ENCODE measurements at places on chromosomes 2 and 18.

GRCh38 chr2:233064530-233065199, 4.5 kb downstream of the INPP5D start:
- no peak for DNase-seq

DNA sequence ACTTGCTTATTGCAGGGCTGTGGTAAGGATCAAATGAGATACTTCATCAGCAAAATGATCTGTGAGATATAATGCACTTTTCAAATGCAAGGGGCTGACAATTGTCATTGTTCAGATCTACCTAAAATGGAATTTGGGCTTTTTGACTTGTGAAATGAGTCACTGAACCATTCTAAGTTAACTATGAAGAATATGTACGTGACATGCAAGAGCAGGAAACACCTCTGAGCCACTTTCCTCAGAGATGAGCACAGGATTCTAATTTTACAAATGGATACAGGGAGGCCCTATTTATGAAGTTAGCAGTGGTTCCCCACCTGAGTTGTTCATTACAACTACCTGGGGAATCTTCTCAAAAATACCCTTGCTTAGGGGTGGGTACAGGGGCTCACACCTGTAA, 26.7 kb downstream of the CTLA4 start:
- no peak for DNase-seq

GRCh38 chr2:85053802-85054201, 79.4 kb upstream of the TCF7L1 start:
- DNase-seq: no peak

DNA sequence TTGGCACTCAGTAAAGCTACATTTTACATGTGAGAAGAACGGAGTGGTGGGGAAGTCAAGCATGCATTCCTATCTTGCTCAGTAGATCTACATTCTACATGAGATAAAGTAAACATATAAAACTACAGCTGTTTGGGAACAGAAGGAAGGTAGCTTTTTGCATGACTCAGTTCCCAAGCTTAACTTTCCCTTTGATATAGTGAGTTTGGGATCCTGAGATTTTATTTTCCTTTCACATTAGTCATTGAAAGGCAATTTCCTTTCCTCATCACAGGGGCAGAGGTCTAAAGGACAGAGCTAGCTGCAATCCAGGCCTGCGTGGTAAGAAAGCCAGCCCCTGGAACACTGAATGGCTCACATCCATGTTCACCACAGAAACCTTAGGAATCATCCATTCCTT, 257.2 kb downstream of the SRBD1 start:
- DNase-seq: no peak

DNA sequence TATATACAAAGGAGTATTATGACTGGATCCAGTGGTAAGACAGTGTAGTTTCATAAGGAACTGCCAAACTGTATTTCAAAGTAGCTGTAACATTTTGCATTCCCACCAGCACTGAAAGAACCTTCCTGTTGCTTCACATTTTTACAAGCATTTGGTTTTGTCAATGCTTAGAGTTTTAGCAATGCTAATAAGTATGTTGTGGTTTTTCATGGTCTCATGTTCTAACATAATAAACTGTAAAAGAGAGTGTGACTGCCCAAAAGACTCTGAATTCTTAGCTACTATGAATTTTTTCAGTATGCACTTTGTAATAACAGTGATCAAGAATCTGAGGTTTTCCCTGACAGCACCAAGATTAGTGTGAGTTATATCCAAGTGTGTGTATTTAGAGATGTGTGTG, 604.2 kb downstream of the XIRP2 start:
- no peak for DNase-seq

DNA sequence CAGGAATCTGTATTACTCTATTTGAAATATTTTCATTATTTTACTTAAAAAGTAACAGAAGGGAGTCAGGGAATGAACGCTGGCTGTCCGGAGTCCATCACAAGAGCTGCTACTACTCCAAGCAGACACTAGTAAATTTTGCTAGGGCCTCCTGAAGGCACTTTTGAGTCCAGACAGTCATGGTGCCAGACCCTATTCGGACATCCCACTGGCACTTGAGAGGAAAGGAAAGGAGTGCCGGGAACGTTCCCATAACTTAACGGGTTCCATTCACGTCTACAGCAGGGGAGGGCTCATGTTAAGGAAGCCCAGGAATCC, 563 bp upstream of the GMCL1 start:
- no peak for DNase-seq

- no peak for DNase-seq
Measured at GRCh38 chr2:162113088-162113775, 38.8 kb downstream of the GCG start.

- no peak for DNase-seq
Measured at GRCh38 chr2:39497082-39497801, 60.2 kb upstream of the MAP4K3 start.

DNA sequence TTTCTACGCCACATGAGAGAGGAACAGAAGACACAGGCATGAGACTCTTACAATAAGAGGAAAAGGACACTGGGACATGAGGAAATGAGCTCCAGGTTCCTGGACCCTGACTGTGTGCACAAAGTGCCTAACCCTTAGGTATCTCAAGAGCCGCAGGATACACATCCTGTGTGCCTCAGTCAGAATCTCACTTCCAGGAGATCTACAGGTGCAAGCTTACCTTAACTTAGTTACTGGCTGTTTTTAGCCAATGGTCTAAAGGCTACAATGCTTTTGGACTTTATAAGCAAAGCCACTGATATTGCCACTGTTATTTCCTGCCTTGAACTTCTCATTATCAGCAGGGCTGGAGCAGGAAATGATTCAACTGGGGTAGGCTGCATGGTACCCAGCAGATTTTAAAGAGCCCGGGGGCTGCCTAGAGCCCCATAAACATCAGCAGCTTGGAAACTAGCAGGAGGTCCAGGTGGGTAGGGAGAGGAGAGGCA, 254.4 kb downstream of the ZNF521 start:
- DNase-seq: no peak

DNA sequence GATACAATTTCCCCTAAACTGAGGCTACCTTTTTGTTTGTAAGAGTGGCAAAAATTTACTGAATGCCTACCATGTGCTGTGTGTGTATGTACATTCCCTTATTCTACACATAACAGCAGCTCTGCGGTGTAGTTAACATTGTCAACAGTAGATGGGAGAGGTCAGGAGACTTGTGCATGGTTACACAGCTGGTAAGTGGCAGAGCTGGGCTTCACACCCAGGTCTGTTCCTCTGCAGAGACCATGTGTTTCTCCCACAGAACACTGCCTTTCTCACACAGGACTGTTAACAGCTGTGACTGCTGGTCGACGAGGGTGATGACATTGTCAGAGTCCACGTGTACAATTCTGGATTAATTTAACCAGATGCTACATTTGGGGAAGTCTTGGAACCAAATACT, 49.1 kb downstream of the EML6 start:
- no peak for DNase-seq

- DNase-seq: no peak
Measured at GRCh38 chr18:42426496-42427015, 471.5 kb downstream of the PIK3C3 start.

GRCh38 chr2:65913813-65914212, 481.4 kb upstream of the SPRED2 start:
- no peak for DNase-seq

GRCh38 chr2:212037062-212037461, 501.5 kb downstream of the ERBB4 start:
- no peak for DNase-seq

GRCh38 chr2:72757177-72757775, 68.6 kb downstream of the EXOC6B start:
- DNase-seq: no peak

GRCh38 chr2:139864821-139865302, 1084.7 kb upstream of the NXPH2 start:
- no peak for DNase-seq

DNA sequence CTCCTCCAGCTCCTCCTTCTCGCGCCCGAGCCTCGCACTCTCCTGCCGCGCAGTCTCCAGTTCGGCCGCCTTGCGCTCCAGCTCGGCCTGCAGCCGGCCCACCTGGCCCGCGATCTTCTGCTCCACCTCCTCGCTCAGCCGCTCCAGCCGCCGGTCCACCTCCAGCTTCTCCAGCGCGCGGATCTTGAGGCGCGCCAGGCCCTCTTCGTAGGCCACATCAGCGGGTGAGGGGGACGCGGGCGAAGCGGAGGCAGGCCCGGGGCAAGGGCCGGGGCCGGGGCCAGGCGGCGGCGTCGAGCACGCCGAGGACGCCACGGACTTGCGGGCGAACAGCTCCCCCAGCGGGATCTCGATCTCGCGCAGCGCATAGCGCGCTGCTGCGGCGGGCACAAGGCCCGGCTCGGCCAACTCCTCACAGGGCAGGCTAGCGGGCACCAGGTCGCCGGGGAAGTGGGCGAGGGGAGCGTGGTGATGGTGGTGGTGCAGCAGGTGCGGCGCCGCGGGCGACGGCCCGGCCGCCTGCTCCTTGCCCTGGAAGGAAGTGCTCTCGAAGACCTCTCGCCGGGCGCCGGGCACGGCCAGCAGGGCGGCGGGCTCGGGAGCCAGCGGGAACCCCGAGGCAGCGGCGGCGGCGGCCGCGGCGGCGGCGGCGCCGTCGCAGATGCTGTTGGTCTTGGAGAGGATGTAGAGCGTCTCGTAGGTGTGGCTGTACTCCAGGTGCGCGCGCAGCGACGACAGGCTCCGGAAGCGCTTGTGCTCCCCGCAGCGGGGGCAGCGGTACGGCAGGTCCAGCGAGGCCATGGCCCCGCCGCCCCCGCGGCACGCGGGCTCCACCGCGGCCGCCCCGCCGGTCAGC, 15.2 kb downstream of the FBXO41 start:
- DNase-seq: no peak

DNA sequence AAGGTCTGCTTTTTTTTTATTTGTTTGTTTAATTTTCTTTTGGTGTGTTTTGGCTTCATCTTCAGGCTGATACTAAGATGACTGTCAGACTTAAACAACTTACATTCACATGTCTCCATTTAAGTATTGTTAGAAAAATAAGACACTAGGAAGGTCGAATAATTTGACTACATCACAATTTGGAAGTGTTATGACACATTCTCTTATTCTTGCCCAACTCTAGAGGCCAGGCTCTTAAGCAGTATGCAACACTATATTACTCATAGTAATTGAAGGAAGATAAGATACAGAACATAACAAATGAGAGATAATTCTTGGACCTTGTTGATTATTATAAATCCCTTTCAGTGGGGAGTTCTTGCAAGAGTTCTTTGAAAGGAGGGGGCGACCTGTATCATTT, 295.3 kb upstream of the COL3A1 start:
- no peak for DNase-seq

DNA sequence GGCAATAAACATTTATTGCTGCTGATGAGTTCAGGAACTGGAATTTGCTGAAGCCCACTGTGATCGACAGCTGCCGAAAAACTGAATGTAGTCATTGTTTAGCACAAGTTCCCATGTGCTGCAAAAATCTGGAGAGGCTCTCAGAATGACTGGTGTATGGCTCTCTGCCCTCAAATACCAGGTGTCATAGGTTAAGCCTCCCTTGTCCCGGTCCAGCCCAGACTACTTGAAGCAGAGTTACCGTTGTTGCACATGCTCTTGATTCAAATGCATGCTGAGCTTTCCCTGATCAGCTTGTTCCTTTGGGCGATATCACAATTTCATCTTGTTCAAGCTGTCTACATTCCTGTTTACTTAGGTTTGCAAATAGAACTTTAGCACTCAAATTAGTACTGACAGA, 625.2 kb downstream of the CPS1 start:
- DNase-seq: no peak

GRCh38 chr18:5732318-5732717, 163.0 kb downstream of the TMEM200C start:
- no peak for DNase-seq

DNA sequence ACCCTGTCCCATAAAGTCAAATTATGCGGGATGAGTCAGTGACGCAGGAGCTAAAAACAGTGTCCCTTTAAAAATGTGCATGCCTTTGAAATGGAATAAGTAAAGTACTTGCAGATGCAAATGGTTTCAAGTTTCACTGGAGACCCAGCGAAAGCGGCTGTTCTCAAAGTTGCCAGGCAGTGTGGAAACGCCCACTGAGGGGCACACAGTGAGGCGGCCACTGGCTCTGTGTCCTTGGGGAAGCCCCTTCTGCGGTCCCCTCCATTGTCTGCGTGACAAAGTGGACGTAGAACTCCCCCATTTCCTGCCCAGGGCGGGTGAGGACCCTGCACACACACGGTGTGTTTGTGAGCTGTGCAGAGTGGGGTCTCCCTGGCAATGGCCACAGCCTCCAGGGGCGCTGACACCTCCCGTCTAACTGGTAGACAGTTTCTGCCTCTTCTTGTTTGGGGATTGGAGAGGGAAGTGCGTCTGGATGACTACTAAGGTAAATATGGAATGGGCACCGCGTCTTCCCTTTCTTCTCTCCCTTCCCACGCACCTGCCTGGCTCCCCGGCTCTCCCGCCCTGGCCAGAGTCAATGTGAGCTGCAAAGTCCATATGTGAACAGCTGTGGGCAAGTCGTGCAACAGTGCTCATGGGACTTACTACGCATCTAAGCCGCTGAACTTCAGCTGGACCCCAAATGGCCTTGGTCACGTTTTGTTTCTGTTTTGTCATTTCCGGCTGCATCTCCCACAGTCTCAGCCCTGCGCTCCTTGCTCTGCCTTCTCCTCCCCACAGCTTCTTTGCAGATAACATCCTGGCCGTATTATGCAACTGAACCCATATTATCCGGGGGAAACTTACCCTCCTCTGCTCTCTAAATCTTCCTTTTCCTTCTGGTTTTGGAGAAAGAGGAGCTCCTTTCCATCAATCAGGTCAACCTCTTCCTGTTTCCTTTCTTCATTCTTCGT, 33.7 kb upstream of the ZNF516 start:
- no peak for DNase-seq

GRCh38 chr2:152106464-152106863, 7.6 kb upstream of the CACNB4 start:
- DNase-seq: no peak

GRCh38 chr2:208415255-208415654, 8.7 kb downstream of the PTH2R start:
- no peak for DNase-seq

- DNase-seq: no peak
Measured at GRCh38 chr2:223460774-223461211, 141.4 kb downstream of the SCG2 start.

DNA sequence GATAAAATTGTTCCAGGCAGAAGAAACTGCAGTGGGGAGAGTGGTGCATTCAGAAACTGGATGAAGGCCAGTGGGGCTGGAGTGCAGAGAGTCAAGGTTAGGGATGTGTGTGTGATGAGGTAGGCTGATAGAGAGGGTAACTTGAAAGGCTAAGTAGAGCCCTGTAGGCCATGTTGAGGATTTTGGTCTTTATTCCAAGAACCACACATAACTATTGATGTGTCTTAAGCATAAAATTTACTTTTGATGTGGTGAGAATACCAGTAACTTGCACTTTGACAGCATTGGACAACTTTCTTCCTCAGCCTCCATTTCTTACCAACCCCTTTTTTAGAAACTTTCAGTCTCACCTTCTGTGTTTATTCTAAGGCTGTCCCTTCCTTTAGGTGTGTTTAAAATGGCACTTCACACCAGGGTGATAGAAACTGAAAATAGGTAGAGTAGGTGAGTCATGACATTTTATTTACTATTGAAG, 22.6 kb downstream of the MTX2 start:
- DNase-seq: no peak

DNA sequence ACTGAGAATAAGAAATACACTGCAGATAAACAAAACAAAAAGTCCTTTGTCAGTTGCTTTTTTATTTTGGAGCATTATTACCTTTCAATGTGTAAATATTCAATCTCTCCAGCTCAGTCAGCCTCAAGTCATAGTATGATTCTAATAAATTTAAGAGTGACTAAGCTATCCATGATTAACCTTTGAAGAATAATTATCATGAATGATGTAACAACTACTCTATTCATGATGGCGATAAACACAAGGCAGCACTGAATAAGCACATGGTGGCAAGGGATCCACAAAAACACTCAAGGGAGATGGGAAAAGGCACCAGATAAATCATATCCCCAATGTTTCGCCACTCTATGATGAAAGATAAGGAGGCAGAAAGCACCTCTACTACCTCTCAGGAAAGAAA, 67.0 kb downstream of the MAP4K3 start:
- DNase-seq: no peak
